ENCODE measurements at places on chromosomes 5 and 9. TPM values are rescaled to one million over a fixed set of nuclear protein-coding genes. Genes with fewer than 3 reads are reported as not detected.

The IL31RA gene
- 2.5 TPM for total RNA-seq

DNA sequence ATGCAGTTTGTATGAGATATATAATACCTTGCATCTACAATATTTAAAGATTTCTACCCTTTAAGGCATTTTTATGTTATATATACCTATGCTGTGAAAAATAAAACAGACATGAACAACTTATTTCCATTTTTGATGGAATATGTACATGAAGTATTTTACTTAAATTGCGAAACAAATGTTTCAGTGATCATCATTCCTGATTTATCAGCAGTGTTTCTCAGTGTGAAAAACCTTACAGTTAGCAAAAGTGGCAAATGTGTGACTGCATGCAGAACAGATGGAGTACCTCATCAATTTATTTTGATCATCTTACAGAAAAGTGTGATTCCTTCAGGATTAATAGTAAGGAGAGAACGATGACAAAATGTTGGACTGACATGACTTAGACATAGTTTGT, 43.1 kb downstream of the PRR16 start:
- no peak for DNase-seq

- no peak for DNase-seq
Observed at GRCh38 chr5:82325155-82325554, 47.0 kb upstream of the RPS23 start.

- no peak for DNase-seq
Observed at GRCh38 chr5:154917757-154918156, 20.3 kb downstream of the GEMIN5 start.

DNA sequence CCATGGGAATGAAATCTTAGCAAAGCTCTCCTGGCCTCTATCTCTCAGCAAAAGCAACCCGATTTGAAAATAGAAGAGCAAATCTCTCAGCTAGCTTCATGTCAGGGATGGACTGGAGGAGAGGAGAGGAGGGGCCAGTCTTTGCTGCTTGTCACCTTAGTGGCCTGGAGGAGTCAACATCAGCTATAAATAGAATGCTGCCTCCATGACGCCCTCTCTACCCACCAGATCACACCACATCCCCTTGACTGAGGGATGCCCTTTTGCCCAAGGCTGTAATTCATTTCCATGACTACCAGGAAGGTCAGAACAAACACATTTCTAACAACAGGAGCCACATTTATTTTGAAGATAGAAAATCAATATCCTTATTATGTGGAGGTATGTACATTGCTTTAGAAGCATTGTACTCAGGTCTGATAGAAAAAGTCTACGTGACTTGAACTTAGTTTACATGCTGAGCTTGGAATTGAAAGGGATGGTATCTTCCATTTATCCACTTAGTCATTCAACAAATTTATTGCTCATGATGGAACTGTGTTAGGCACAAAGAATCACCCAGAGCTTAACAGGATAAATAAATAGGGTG, 92.4 kb upstream of the LIFR start:
- DNase-seq = no peak
